ENCODE measurements at places on chromosomes 13 and 19. TPM values are rescaled to one million over a fixed set of nuclear protein-coding genes. Genes with fewer than 3 reads are reported as not detected.

GRCh38 chr13:79237981-79238380 lies 168.1 kb downstream of the RBM26 start:
- no peak for DNase-seq

DNA sequence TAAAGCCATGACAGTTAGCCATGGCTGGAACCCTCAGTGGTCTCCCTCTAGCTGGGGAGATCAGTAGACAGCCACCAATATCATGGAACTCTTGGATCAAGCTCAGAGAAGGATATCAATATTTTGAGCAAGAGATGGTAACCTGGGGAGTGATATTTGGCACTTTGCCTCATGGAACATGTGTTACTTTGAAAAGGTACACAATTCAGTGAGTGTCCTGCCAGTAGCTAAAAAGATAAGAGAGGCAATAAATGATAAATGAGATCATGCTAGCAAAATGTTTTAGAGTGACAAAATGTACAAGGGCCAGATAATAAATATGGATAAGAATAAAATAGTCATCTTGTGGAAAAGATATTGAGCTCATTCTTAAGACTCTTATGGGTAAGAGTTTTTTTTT lies 1618.7 kb downstream of the OLFM4 start:
- no peak for DNase-seq

GRCh38 chr19:50959731-50960500 lies 7.1 kb upstream of the KLK5 start:
- no peak for DNase-seq

- DNase-seq = no peak
These were observed 33.1 kb downstream of the TEX29 start for GRCh38 chr13:111353508-111353907.

GRCh38 chr19:16036397-16036925 lies 39.8 kb upstream of the TPM4 start:
- no peak for DNase-seq

DNA sequence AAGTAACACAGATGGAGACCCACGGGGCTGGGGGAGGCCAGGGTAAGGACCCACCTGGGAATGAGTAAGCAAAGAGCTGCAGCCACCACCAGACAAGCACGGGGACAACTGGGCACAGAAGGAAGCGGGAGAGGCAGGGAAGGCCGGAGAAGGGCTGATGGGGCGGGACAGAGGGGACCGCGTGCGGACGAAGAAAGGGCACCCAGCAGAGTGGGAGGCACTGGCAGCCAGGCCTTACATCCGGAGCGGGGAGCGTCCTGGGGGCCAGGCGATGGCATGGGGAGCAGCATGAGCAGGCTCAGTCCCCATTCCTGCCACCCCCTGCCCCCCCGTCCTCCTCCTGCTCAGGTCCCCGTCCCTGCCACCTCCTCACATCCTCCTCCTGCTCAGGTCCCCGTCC lies 3.0 kb downstream of the PROZ start:
- no peak for DNase-seq

- DNase-seq = no peak
These were observed 80.8 kb downstream of the FREM2 start for GRCh38 chr13:38767506-38768265.

GRCh38 chr19:18967358-18968146 lies 26.5 kb upstream of the HOMER3 start:
- no peak for DNase-seq

DNA sequence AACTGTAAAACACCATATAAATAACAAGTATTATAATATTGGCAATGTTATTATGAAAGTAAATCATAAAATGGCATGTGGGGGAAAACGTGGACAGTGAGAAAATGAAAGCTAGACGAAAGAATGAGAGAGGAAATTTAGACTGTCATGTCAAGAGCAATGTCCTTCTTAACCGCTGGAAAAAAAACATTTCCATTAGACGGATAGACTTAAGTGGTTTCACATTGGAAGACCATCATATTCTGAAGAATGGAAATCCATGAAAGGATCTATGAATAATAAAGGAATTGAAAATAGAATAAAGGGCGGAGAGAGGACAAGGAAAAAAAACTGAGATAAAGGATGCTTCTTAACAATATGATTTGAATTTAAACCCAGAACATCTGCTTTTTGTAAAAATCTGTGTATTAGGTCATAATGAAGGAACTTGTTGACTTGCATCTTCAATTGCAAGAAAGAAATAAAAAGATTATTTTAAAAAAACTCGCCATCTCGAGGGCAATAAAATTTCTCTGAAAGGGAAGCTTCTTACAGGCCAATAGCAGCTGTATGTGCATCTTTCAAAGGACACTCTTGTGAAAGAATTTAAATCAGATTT lies 90.6 kb downstream of the SPRY2 start:
- no peak for DNase-seq

DNA sequence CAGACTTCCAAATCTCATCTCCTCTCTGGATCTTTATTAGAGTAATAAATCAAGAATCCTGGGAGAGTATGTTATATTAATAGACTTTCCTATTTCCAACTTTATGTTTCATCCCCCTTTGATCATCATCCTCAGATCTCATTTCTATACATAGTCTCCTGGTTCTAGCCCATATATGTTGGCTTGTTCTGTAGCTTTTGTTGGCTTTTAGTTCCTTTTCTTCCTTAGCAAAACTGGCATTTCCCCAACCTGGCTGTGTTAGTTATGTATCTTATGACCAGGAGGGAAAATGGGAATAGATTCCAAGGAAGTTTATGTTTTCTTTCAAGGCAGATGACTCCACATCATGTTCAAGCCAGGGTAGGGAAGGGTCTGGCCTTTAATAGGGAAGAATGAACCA lies 2464.5 kb downstream of the PCDH9 start:
- DNase-seq = no peak

- DNase-seq = no peak
These were observed 7.8 kb upstream of the SLC44A2 start for GRCh38 chr19:10617409-10618121.

DNA sequence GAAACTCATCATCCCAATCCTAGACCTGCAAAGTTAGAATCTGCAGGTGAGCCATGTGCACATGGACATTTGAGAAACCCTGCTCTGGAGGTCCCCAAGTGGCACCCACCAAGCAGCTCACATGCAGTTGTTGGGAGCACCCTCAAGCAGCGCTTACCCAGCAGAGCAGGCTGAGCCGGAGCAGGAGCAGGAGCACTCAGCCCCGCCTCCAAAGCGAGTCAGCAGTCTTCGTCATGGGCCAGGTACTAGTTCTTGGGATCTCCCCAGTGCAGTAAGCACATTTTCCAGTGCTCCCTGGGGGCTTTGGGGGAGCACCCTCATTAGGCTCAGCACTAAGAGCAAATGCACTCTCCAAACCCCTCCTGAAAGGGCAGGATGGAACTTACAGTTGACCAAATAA lies 572.7 kb downstream of the IRS2 start:
- no peak for DNase-seq

The ZNF599 gene
- 8.2 TPM for total RNA-seq

The CKM gene
- total RNA-seq = not detected

The ALKBH7 gene
- 82.7 TPM for total RNA-seq

The KCNC3 gene
- total RNA-seq = 5.5 TPM

The DCLK1 gene
- 14.7 TPM for total RNA-seq

The ZNF526 gene
- total RNA-seq = 8.8 TPM

Data from upper lobe of left lung (tissue), 6 donors.